ENCODE measurements at places on chromosomes 2 and 18. TPM values are rescaled to one million over a fixed set of nuclear protein-coding genes. Genes with fewer than 3 reads are reported as not detected.

Gene UGT1A9
- total RNA-seq: not detected

Gene KCNJ3
- not detected for total RNA-seq

GRCh38 chr2:117760916-117761315 is 53.6 kb upstream of the DDX18 start:
- H3K36me3 ChIP-seq: no peaks in the 10 kb centered on the region
- no peak for DNase-seq
- no peaks in the 10 kb centered on the region for H3K4me1 ChIP-seq
- H3K27ac ChIP-seq: no peak overlapping the region
- peaks cover 3% of the 10 kb centered on the region for H3K27me3 ChIP-seq

DNA sequence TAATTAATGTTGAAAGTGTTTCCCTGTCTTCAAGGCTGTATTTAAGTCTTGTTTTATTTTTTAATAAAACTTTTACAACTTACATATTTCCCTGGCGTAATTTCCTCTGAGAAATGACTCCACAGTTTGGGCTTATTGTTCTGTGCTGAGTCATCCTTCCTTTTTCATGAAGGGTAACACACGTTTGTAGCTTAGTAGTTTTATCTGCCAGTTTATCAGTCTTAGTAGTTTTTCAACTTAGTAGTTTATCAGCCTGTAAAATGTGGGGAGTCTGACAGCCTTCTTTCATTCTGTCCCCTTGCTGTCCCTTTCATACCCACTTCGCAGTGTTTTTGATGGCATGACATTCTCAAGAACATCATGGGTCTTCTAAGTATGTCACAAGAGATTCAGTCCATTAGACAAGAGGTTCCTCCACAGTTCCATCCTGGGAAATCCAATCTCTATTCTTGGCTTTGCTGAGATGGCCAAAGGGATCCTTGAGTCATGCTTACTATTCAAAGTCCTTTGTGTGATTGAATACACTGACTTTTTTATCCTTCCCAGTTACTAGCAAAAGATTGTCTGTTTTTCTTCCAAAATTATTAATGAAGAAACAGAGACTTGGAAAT is 60.0 kb upstream of the SGPP2 start:
- DNase-seq: no peak
- peaks cover 3% of the 10 kb centered on the region for H3K27me3 ChIP-seq
- no peaks in the 10 kb centered on the region for H3K4me1 ChIP-seq
- no peaks in the 10 kb centered on the region for H3K36me3 ChIP-seq
- no peak overlapping the region for H3K4me3 ChIP-seq

GRCh38 chr2:101474731-101475384 is at the start of gene RFX8:
RFX8 (minus strand) TSS chr2:101475112; CDS start chr2:101466848, 8,264 bp downstream.
- H3K27ac ChIP-seq: peak within 1 kb of the TSS; percentile 95
- peaks cover 6% of the 10 kb centered on the region for H3K27me3 ChIP-seq
- peak; percentile 66 for DNase-seq
- H3K4me3 ChIP-seq: peak within 1 kb of the TSS; percentile 84

DNA sequence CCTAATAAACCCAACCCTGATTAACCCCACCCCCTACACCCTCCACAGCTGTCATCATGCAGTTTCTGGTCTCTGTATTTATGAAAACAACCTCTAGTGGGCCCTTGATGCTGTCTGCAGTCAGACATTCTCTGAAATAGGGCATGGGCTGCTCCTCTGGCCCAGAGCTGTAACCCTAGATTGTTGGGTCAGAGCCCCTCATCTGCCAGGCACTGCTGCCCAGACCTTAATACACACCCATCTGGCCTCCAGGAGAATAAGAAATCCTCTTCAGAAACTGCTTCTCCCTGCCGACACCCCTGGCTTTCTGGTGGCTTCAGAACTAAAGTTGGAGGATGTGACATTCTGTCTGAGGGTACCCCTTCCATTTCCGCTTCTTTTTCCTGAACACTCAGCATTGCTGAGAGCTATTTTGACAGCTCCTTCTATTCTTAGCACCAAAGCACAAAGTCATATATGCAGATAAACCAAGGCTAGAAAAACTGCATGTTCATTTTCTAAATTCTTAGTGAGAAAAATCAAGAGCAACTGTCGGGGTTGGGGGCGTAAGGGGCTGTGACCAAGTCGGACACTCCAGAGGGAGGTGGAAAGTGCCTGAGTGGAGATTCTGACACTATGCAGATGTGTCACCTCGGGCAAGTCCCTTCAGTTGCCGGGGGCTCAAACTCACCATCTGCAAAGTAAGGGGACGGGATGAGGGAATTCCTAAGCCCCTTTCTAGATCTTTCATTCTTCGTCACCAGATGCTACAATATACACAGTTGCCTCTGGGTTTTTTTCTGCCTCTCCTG is 28.7 kb downstream of the SRSF7 start:
- H3K27me3 ChIP-seq: no peaks in the 10 kb centered on the region
- H3K36me3 ChIP-seq: peaks cover 28% of the 10 kb centered on the region
- H3K27ac ChIP-seq: peak overlapping the region; percentile 78
- H3K4me1 ChIP-seq: peaks cover 31% of the 10 kb centered on the region
- DNase-seq: peak; percentile 37
